Esophagus squamous epithelium (tissue), 5 donors: ENCODE measurements at places on chromosomes 3 and 15. TPM values are rescaled to one million over a fixed set of nuclear protein-coding genes. Genes with fewer than 3 reads are reported as not detected.

- DNase-seq: no peak
Measured at GRCh38 chr15:63430766-63431451, 49.3 kb upstream of the CA12 start.

DNA sequence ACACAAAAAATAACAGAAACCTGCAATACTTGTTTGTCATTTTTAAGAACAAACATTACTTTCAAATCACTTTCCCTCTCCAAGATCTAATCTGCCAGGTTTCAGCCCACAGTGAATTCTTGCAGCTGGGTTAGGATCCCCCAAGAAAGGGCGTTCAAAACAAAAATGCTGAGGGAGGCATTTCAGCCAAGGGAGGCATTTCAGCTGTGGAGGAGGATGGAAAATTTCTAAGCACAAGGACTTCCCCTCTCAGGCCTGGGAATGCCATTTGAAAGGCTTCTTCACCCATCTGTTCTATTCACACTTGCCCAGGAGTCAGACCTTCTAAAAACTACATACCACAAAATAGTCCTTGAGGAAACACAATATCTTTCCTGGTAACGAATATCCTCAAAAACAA is 69.1 kb downstream of the P3H2 start:
- no peak for DNase-seq

DNA sequence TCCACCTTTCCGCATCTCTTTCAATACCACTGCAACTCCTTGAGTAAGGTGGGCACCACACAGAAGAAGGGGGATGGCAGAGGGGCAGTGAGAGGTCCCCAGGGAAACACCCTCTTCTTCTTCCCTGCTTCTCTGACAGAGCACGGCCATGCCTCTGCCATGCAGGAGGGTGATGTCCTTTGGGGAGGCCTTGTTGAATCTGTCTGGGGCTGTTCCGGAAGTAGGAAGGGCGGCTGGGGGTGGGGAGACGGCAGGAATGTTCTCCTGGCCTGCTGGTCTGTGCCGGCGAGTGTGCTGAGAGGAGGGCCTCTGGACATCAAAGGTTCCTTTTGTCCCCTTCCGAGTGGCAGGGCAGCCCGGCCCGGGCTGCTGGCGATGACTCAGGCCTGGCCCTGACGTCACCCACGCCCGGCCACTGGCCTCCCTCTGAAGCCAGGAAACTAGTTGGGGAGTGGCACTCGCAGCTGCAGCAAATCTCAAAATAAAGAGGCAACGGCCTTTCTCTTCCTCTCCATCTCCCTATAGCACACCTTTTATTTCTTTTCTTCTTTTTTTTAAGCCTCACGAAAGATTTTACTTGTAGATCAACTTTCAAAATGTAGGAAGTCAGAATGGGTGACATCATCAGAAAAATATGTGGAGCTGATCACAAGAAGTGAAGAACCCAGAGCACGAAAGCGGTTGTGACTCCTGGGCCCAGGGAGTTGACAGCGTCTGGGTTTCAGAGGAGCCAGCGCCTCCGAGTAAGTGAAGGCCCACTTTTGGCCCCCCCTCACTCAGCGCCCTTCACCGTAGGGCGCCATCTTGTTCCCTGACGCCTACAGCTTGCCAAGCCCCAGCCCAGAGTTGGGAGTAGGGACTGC is at the start of gene ZBTB38:
TSS of gene ZBTB38 (plus strand) at position 443 of the 863 bp plus-strand sequence. CDS start 73,885 bp downstream, outside the sequence.
- DNase-seq: peak; percentile 20

DNA sequence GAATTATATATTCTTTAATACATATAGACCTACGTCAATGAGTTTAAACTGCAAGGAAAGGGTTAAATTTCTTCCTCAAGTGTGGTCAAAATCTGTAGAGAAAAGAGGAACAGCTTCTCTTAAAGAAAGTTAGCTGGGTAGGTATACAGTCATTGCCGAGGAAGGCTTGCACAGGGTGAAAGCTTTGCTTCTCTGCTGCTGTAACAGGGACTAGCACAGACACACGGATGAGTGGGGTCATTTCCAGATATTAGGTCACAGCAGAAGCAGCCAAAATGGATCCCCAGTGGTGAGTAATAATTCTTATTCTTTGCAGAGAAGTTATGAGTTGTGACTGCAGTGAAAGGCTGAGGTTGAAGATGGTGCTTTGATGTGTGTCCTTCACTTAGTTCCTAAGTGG is at the start of gene CD86:
TSS of gene CD86 (plus strand) at position 148 of the 400 bp plus-strand sequence. CDS start at position 276, 128 bp downstream.
- DNase-seq: no peak

GRCh38 chr3:71184252-71184651 is 399.3 kb downstream of the FOXP1 start:
- no peak for DNase-seq

DNA sequence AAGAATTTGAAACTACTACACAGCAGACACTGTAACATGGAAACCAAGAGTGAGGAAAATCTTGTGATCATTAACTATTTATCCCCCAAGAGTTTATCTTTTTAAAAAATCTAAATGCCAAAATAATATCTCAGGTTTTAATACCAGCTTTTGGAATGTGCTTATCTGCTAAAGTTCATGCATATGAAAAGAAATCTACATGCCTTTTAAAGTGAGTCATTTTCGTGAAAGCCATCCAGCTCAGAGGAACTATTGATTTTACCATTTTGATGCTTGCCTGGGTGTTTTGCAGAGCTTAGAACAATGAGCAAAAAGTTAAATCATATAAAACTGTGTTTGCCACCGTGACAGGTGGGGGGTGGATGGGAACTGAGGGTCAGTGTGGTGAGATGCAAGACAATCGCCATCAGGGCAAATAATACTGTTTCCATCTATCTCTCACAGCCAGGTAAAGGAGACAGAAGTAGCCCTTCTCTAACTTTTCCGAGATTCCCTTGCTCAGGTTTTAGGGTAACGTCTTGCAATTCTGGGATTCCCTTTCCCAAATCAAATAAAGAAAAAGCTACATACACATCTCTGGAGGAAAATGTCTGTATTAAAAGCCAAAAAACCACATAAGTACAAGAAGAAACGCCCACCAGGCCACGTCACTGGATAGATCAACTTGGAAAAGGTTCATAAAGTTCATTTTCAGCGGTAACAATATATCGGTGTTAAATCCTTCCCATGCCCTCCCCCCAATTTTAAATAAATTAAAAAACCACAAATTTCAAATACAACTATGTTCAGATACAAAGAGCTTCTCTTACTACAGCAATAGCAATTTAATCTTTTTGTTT is 2.0 kb downstream of the TMEM158 start:
- no peak for DNase-seq

DNA sequence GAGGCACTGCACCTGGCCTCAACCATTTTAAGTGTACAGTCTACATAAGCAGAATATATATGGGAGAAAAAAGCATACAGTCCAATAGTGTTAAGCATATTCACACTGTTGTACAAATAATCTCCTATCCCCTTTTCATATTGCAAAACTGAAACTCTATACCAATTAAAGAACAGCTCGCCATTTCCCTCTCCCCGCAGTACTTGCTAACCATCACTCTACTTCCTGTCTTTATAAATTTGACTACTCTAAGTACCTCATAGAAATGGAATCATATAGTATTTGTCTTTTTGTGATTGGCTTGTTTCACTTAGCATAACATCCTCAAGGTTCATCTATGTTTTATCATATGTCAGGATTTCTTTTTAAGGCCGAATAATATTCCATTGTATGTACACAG is 21.6 kb upstream of the TASOR start:
- no peak for DNase-seq

DNA sequence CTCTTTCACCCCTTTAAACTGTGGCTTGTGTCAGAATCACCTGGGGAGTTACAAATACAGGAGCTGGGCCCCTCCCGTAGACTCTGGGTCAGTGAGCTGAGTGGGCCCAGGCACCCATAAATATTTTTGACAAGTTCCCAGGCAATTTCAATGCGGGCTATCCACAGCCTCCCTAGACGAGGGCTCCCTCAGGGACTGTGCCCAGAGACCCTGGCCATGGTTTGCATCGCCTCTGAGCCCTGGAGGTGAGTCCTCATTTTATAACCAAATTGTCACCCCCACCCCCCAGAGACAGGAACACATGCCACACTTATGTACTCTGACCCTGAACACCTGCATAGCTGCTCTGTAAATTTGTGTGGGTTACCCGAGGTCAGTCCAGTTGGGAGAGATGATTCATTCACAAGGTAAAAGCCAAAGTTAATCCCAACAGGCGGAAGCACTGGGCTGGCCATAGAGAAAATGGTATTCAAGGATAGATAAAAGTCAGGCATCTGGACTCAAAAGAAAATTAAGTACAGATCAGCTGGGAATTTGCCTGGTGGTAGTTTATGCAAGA is 146.5 kb upstream of the SLC6A11 start:
- no peak for DNase-seq

DNA sequence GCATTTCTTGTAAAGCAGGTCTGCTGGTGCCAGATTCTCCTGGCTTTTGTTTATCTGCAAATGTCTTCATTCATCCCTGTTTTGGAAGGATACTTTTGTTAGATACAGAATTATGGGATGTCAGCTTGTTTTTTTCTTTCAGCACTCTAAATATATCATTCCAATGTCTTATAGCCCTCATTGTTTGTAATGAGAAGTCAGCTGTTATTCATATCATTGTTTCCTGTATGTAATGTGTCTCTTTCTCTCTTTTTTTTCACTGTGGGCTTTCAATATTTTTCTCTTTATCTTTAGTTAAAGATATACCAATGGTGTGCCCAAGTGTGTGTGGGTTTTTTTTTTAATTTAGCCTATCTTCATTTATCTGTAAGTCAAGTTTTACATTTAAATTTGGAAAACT is 65.6 kb upstream of the DCP1A start:
- DNase-seq: no peak

- no peak for DNase-seq
Measured at GRCh38 chr15:92288755-92289154, 104.9 kb upstream of the ST8SIA2 start.

DNA sequence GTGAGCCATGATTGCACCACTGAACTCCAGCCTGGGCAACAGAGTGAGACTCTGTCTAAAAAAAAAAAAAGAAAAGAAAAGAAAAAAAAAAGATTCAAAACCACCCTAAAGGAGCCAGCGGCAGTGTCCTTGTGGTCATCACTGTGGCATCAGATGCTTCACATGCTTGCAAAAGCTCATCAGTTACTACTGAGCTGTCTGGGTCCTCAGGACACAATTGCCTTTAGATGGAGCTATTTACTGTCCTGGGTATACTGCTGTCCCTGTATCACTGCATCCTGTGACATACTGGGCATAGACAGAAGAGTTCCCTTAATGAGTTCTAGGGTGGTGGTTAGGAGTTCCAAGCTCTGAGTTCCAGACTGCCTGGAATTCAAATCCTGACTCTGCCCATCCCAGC is 85.8 kb downstream of the LINGO1 start:
- no peak for DNase-seq

- no peak for DNase-seq
Measured at GRCh38 chr3:103976931-103977339, 1389.8 kb upstream of the ALCAM start.

- DNase-seq: no peak
Measured at GRCh38 chr3:153614563-153614962, 452.5 kb downstream of the RAP2B start.

- no peak for DNase-seq
Measured at GRCh38 chr15:66593219-66593780, 27.5 kb upstream of the LCTL start.

DNA sequence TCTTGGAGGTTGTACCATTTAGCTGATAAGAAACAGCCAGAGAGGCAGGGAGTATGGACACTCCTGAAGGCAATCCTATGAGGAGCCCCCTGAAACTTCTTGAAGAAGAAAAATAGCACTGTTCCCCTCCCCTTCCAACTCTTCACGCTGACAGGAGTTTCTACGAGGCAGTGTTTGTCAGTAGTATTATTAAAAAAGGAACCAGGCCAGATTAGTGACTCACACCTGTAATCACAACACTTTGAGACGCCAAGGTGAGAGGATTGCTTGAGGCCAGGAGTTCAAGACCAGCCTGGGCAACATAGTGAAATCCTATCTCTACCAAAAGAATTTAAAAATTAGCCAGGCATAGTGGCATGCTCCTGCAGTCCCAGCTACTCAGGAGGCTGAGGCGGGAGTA is 38.7 kb downstream of the WWTR1 start:
- DNase-seq: no peak

DNA sequence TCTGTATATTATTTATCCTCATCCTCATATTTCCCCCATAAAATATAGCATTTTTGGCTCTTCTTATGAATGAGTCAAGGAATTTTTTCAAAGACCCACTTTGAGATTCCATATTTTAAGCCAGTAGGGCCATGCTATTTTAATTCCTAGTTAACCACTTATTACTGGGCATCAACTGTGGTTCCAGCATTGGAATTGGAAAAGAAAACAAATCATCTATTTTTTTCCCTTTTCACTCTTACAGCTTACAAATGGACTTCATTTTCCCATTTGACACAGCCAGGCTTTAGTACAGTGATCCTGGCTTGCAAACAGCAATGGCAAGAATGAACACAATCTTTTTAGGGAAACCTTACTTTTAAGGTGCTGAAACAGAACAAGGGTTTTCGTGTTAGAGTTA is 19.4 kb upstream of the PLCL2 start:
- no peak for DNase-seq

DNA sequence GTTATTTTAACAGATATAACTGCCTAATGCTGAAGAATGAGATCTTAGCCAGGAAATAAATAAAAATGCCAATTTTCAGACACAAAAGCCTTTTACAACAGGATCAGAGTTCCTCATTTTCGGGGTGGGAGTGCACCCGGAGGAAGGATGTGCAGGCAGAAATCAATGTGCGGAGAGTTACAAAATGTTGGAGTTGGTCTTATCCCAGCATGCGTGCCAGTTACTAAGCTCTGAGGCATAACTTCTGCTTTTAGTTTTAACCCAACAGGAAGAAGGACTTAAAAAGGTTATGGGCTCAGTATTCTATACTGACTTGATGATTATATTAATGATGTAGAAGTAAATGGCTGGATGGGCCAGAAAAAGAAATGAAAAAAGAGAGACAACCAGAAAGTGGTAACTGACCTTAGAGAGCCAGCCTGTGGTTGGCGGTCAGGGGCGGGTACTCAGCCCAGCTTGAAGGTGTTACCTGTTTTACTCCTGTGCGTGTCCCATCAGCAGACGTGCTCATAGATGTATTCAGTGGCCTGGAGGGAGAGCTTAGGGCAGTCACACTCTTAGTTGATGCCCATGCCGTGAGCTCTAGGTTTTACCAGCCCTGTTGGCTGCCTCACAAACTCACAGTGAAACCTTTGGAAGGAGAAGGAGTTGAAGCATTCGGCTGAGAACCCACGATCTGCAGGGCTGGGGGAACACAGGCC is 164.7 kb downstream of the SV2B start:
- DNase-seq: no peak

DNA sequence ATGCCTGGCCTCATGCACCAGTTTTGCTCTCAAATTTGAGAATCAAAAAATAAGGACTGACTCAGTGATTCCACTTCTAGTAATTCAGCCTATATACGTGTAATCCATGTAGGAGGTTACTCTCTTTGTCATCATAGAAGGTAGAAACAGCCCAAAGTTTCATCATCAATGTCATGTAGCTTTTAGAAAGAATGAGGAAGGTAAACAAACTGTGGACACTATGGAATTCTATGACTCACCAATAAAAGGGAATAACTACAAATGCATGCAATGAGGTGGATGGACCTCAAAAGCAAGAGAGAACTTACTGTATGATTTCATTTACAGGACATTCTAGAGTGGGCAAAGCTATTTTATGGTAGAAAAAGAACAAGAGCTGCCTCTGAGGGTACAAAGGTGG is 93.2 kb upstream of the LRIG1 start:
- DNase-seq: no peak

The SEMA6D gene
- total RNA-seq: 1.0 TPM

The CAND2 gene
- 0.91 TPM for total RNA-seq

The SELENOS gene
- 69.6 TPM for total RNA-seq

The SLC27A2 gene
- total RNA-seq: 2.2 TPM

The DLEC1 gene
- not detected for total RNA-seq

The PP2D1 gene
- total RNA-seq: not detected

The ROPN1B gene
- total RNA-seq: not detected

The PTH1R gene
- 1.1 TPM for total RNA-seq

The CHRM5 gene
- not detected for total RNA-seq

The ZNF639 gene
- total RNA-seq: 40.6 TPM
